Cardiac muscle cell (in vitro differentiated cells and primary cell): ENCODE measurements at places on chromosomes 11 and 22.
A peak's percentile ranks its signal among the peaks of the same experiment; 100 is the strongest.

DNA sequence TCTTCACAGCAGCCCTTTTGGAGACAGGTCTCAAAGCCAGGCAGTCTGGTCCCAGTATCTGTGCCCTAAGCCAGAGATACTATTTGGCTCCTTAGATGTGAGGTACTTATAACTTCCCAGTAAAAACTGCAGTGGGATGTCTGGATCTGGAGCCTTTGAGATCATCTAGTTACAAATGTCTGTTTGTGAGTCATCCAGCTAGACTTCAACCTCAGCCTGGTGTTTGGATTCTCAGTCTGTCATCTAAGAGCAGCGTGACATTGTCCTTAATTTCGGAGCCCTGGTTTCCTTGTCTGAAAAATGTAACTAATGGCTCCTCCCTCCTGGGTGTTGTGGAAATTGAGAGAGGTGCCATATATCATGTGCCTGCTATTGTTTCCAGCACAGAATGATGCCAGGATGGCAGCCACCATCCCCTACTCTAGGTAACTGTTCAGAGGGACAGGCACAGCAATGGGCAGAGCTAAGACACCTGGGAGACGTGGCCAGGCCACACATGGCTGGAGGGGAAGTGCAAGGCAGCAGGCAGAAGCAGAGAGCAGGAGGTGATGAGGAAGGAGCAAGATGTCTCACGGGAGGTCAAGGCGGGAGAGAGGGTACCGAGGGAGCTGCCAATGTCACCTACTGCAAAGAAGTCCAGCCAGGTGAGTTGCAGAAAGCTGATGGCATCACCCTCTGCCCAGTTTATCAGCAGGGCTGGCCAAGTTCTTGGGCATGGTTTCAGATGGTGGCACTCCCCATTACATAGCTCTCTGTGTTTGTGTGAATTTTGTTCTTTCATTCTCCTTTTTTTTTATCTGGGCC is 20.6 kb upstream of the ST3GAL4 start:
- no peak for DNase-seq

- peak; percentile 58 for DNase-seq
Observed at GRCh38 chr11:22337596-22338485, at the start of gene SLC17A6. SLC17A6 (plus strand) TSS chr11:22338381; CDS start chr11:22338534, 153 bp downstream.

DNA sequence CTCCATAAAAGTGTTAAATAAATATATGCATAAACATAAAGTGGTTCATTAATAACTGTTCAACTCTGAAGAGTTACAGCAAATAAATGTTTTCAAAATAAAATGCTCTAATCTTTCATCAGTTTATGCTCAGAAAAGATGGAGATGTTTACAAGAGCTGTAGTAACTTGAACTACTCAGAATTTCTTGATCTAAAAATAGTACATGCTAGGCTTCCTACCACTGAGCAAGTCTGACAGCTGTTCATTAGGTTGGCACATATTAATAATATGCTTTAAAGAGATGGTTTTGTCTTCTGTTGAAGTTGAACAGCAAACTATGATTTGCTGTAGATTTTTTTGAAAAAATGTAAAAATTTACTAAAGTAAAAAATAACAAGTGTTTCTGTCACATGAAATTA is 10.8 kb upstream of the SLN start:
- DNase-seq: no peak

- DNase-seq: no peak
Observed at GRCh38 chr22:23231471-23232093, 51.3 kb downstream of the BCR start.

- peak; percentile 21 for DNase-seq
Observed at GRCh38 chr11:28674433-28675103, 566.4 kb downstream of the METTL15 start.

DNA sequence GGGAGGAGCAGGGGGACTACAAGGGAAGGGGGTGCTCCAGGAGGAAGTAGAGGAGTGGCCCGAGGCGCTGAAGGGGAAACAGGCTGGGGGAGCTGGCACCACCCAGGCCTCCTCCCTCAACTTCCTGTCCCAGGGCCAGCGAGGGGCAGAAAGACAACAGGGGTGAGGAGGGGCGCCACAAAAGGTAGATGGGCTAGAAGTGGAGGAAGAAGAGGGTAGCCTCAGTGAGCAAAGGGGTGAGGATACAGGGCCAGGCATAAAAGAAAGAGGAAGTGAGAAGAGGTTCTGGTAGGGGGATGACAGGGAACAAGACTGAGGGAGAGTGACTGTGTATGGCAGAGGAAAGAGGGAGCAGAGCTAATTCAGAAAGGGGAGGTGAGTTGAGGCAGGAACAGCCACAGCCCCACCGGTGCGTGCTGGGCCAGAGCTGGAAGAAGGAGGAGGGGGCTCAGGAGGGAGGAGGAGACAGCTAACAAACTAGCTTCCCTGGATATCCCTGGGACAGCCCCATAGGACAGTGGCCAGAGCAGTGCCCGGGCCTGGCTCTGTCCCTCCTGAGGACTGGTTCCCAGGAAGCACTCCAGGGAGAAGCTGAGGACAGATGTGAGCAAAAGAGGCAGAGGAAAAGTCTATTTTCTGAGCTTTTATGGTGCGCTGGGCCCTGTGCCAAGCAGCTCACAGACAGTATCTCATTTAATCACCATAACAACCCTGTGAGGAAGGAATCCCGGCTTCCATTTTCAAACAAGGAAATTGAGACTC is 8.5 kb downstream of the DCHS1 start:
- DNase-seq: peak; percentile 62

- DNase-seq: no peak
Observed at GRCh38 chr11:31959716-31960115, 131.2 kb upstream of the RCN1 start.

GRCh38 chr11:69242266-69242920 is 51.6 kb upstream of the MYEOV start:
- DNase-seq: no peak

DNA sequence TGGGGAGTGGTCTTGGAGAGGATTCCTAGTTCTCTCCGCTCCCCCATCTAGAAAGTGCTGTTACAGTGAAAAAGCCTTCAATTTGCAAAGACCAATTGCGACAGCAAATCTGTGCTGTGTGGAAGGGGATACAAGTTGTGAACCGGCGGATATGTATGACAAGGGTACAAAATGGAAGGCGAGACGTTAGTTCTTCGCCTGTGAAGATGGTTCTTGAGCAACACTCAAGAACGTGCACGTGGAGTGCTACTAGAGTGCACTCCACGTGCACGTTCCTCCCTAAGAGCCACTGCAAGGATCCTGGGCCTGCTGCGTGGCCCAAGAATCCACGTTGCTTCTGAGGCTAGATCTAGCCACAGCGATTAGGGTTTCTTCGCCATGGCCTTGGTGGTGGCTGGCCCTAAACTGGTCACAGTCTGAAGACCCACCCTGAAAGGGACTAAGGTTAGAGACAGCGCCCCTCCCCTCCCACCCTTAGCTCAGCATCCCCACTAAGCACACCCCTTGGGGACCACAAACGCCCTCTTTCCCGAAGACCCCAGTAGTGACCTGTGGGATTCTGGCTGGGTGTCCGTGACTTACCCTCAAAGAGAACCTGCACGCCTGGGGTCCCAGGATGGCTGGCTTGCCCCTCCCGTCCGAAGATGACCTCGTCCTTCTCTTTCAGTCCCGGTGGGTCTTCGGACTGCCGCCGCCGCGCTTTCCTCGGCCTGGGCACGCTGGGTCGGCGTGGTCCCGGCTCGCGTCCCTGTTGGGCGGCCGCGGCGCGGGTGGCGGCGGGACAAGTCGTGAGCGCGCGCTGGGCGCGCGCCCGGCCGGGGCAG is 519 bp upstream of the PDE3B start:
- no peak for DNase-seq

DNA sequence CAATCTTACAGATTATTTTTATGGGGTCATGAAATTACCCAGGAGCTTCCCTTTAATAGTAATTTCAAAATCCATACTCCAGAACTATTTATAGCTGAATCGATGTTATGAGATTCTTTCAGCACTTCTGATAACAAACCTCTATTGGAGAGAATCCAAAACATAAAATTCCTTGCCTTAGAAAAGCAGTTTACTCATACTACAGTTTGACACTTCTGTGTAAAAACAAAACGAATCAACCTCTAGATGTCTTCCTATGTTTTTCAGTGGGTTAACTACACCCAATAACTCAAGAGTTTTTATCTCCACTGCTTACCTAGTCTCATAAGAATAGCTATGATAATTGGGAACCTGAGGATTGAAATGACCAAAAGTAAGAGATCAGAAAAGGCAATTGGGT is 35.6 kb downstream of the KIF18A start:
- DNase-seq: peak; percentile 68

GRCh38 chr22:49929211-49929979 is 11.0 kb downstream of the CRELD2 start:
- peak; percentile 74 for DNase-seq

DNA sequence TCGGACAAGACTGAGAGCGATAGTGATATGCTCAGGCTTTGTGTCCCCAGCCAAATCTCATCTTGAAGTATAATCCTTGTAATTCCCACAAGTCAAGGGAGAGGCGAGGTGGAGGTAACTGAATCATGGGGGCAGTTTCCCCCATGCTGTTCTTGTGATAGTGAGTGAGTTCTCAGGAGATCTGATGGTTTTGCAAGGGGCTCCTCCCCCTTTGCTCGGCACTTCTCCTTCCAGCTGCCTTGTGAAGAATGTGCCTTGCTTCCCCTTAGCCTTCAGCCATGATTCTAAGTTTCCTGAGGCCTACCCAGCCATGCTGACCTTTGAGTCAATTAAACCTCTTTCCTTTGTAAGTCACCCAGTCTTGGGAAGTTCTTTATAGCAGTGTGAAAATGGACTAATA is 7.5 kb upstream of the FOLR2 start:
- no peak for DNase-seq

GRCh38 chr11:8694137-8694536 is 11.5 kb downstream of the RPL27A start:
- DNase-seq: no peak

DNA sequence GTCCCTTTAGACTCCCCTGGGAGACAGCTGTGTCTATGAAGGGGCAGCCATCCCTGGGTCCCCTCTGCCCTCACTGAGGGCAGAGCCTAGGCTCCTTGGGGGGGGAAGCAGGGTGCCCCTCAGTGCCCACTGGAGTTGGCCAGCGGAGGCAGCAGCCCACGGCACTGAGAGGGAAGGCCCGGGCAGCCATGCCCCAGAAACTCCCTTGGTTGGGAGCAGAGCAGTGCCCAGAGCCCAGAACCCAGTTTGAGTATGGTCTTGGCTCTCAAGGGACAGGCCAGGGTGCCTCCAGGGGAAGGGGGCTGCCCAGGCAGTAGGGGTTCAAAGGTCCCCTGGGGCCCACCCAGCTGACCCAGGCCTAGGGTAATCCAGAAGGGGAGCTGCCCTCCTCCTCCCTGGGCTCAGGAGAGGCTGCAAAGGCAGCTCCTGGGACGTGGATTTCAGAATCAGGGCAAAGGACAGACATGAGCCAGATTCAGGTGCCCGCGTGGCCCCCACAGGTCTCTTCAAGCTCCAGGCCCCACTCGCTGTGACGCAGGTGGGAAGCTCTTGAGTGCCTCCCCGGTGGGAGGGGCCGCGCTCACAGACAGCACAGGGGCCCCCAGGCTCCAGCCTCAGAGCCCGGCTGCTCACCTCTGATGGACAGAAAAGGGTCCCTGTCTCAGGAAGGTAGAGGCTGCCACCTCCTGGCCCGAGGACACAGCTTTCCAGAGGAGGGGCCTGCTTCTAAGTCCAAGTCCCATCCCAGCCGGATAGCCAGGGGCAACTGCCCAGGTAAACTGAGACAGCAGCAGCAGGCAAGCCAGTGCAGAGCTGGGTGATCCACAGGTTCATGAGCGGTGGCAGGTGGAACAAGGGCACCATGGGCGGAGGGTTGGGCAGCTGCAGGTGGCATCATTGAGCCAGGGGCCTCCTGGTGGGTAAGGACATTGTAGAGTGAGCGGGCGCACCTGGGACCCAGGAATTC is 2.6 kb downstream of the C11orf21 start:
- DNase-seq: peak; percentile 22

GRCh38 chr22:42913874-42914510 is 56.9 kb upstream of the ARFGAP3 start:
- DNase-seq: no peak

DNA sequence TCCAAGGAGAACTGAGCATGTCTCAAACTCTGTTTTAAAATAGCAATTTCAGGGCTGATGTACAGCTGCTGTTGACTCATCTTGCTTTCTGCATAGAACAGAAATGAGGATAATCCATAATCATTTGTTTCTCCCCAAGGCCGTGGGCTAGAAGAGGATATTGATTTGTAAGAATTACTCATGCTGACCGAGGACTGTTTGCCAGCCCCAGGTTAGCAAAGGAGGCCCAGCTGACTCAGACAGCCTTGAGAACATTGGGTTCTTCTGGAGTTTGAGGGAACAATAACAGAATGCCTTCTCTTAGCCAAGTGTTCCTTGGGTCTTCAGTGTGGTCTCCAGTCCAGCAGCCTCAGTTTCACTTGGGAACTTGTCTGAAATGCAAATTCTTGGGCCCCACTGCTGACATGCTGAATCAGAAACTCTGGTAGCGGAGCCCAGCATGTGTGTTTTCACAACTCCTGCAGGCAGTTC is 92.0 kb downstream of the ZC3H12C start:
- no peak for DNase-seq

DNA sequence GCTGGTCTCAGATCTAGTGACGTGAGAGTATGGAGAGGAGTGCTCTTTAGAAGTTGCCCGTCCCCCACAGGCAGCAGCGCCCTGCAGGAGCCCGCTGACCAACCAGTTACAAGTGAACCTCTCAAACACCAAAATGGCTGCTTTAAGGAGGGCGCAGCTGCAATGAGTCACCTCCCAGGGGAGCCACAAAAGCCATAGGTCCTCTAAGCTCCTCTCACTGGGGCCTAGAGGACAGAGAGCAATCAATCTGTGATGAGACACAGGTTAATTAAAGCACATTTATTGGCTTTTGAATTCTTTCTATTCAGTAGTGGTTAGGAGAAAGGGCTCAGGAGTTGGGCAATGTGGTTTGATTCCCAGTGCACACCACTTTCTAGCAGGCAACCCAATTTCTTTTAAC is 15.5 kb upstream of the RAPSN start:
- no peak for DNase-seq

- peak; percentile 52 for DNase-seq
Observed at GRCh38 chr22:50148991-50149721, 21.4 kb upstream of the PANX2 start.

DNA sequence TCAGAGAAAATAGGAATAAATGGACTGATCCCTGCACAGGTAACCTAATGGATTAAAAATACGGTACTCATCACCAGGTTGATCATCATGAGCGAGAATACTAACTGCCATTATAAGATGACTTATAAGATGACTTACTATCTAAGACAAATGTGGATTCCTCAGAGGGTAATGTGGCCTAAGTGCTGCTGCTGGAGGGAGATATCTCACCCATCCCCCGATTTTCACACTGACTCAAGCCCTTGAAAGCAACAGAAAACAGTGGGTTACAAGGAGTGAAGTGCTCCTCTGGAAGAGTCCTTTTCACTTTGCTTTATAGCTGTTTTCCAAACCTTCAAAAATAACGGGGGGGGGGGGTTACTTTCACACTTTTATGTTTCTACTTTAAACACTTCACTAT is 920 bp downstream of the TMEM218 start:
- no peak for DNase-seq

- no peak for DNase-seq
Observed at GRCh38 chr11:127552446-127552845, 551.9 kb upstream of the KIRREL3 start.

GRCh38 chr11:31646216-31646615 is 136.6 kb downstream of the ELP4 start:
- DNase-seq: no peak
